ENCODE measurements at places on chromosomes 11 and 22. TPM values are rescaled to one million over a fixed set of nuclear protein-coding genes. Genes with fewer than 3 reads are reported as not detected.

DNA sequence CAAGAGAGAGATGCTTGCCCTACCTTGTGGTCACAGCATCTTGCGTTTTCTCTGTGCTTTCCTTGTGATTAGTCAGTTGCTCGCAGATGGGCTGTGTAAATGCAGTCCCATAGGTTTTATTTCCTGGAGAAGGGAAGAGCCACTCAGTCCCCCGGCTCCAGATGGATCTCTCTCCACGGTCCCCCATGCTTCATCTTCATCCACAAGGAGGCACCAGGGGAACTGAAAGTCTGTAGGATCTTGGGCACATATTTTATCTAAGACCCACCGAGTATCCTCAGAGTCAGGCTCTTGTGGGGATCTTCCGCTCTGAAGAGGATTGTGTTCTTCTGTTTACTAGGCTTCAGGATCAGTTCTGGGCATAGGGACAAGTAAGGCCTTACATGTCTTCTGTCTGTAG, 66.8 kb upstream of the E2F8 start:
- H3K27me3 ChIP-seq = peaks cover 87% of the 10 kb centered on the region
- no peaks in the 10 kb centered on the region for H3K4me1 ChIP-seq
- H3K36me3 ChIP-seq = no peaks in the 10 kb centered on the region
- DNase-seq = no peak
- H3K4me3 ChIP-seq = no peak overlapping the region
- no peak overlapping the region for H3K27ac ChIP-seq

GRCh38 chr22:40056154-40056553, 61.4 kb downstream of the FAM83F start:
- peak overlapping the region; percentile 5 for H3K27ac ChIP-seq
- no peaks in the 10 kb centered on the region for H3K27me3 ChIP-seq
- no peaks in the 10 kb centered on the region for H3K36me3 ChIP-seq
- DNase-seq = no peak

- H3K4me1 ChIP-seq = peaks cover 16% of the 10 kb centered on the region
- no peak overlapping the region for H3K4me3 ChIP-seq
- no peak overlapping the region for H3K27ac ChIP-seq
Measured at GRCh38 chr11:297586-298405, 1.5 kb downstream of the IFITM5 start.

- no peak for DNase-seq
- H3K4me1 ChIP-seq = no peaks in the 10 kb centered on the region
- H3K27ac ChIP-seq = no peak overlapping the region
- peaks cover 17% of the 10 kb centered on the region for H3K27me3 ChIP-seq
- no peak overlapping the region for H3K4me3 ChIP-seq
Measured at GRCh38 chr11:133895551-133895950, 50.2 kb upstream of the SPATA19 start.

- H3K4me1 ChIP-seq = no peaks in the 10 kb centered on the region
- no peak overlapping the region for H3K27ac ChIP-seq
- peaks cover 37% of the 10 kb centered on the region for H3K27me3 ChIP-seq
- no peak overlapping the region for H3K4me3 ChIP-seq
Measured at GRCh38 chr11:134517621-134518293, 105.7 kb upstream of the B3GAT1 start.

- H3K36me3 ChIP-seq = no peaks in the 10 kb centered on the region
- H3K27ac ChIP-seq = no peak overlapping the region
- H3K27me3 ChIP-seq = no peaks in the 10 kb centered on the region
- no peak for DNase-seq
- H3K4me1 ChIP-seq = no peaks in the 10 kb centered on the region
Measured at GRCh38 chr11:133508468-133508867, 23.8 kb downstream of the OPCML start.

DNA sequence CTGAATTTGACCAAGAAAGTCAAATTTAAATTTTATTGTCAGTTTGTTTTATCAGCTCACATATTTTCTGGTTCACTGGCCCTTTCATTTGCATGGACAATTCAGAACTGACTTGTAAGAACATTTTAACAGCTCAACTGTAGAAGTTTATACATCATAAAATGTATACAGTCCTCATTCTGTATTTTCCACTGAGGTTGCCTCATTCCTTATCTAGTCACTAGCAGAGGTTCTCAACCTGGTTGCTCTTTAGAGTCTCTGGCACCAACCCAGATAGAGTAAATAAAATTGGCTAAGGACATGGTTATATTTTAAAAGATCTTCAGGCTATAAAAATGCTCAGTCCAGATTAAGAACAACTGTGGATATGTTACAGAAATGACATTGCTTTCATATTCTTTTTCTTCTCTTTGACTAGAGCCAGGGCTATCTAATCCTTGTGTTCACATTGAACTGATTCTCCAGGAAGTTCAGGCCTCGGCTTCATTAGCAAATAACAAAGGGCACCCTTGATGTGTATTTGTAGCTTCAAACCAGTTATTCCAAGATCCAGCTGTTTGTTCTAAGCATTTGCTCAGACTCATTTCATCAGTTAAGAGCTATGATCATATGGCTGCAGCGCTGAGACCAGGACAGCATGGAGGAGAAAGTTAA, 782.5 kb downstream of the ETS1 start:
- no peak overlapping the region for H3K4me3 ChIP-seq
- no peaks in the 10 kb centered on the region for H3K27me3 ChIP-seq
- no peak for DNase-seq
- H3K27ac ChIP-seq = no peak overlapping the region

The LRRC74B gene
- total RNA-seq = not detected

- no peak within 1 kb of the TSS for H3K27ac ChIP-seq
- DNase-seq = peak; percentile 59
- H3K4me3 ChIP-seq = peak within 1 kb of the TSS; percentile 63
- H3K36me3 ChIP-seq = peaks cover 51% of the 10 kb centered on the region
- no peaks in the 10 kb centered on the region for H3K27me3 ChIP-seq
- peaks cover 25% of the 10 kb centered on the region for H3K4me1 ChIP-seq
Measured at GRCh38 chr22:50269970-50270665, at the start of gene MAPK11. TSS of gene MAPK11 (minus strand) at chr22:50270380. CDS start at chr22:50270292, 88 bp downstream.

DNA sequence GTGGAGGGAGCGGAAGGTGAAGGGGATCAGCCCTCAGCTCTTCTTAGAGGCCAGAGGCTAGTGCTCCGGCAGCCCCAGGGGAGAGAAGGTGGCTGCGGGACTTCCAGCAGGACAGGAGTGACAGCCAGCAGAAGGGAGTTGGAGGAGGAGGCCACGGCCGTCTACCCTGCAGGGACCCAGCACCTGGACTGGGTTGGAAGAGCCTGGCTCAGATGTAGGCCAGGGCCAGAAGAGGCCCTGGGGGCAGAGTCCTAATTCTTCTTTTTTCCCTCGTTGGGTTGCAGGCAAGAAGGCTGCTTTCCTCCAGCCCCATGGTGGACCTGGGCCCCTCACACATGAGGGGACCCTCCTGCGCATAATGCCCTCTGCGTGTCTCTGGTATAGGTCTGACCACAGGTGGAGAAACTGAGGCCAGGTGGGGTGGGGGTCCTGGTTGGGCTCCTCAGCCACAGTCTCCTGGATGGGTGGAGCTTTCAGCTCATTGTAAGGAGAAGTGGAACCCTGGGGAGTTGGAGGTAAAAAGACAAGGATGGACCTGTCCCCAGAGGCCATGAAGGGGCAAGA, 2.3 kb upstream of the MCAM start:
- peaks cover 21% of the 10 kb centered on the region for H3K27me3 ChIP-seq
- H3K36me3 ChIP-seq = peaks cover 17% of the 10 kb centered on the region
- no peaks in the 10 kb centered on the region for H3K4me1 ChIP-seq
- DNase-seq = no peak

The DMC1 gene
- 4.4 TPM for total RNA-seq

DNA sequence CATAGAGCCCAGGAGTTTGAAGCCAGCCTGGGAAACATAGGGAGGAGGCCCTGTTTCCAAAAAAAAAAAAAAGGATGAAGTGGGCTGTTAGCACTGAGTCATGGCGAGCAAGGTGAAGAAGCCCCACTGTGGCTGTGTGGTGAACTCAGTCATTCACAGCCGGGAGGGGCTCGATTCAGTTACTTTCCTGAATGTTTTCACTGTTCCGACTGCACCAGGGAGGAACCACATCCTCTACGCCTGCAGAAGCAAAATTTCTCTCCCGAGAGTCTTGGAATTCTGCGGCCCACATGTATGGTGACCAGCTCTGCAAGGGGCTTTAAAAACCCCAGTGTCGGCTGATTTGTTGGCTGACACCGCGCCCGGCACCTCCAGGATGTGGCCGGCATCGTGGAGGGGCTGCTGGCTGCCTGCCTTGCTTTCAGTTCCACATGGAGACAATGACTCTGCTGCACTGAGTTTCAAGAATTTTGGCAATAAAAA, 27.8 kb upstream of the GRAMD4 start:
- H3K36me3 ChIP-seq = peaks cover 17% of the 10 kb centered on the region
- H3K4me1 ChIP-seq = peaks cover 10% of the 10 kb centered on the region
- no peak for DNase-seq
- no peak overlapping the region for H3K27ac ChIP-seq
- H3K27me3 ChIP-seq = no peaks in the 10 kb centered on the region

The MMP13 gene
- not detected for total RNA-seq

The CYP2D6 gene
- total RNA-seq = 10.7 TPM

- no peak for DNase-seq
- no peak overlapping the region for H3K4me3 ChIP-seq
- H3K27ac ChIP-seq = no peak overlapping the region
- H3K27me3 ChIP-seq = peaks cover 13% of the 10 kb centered on the region
Measured at GRCh38 chr11:15625691-15626090, 511.0 kb downstream of the INSC start.

GRCh38 chr22:30188911-30189310, 57.6 kb downstream of the LIF start:
- H3K27me3 ChIP-seq = no peaks in the 10 kb centered on the region
- peak overlapping the region; percentile 79 for H3K27ac ChIP-seq
- DNase-seq = no peak
- H3K4me3 ChIP-seq = no peak overlapping the region

- no peak overlapping the region for H3K4me3 ChIP-seq
- H3K4me1 ChIP-seq = no peaks in the 10 kb centered on the region
- DNase-seq = no peak
- no peaks in the 10 kb centered on the region for H3K27me3 ChIP-seq
- no peaks in the 10 kb centered on the region for H3K36me3 ChIP-seq
Measured at GRCh38 chr11:134728186-134728585, 316.1 kb upstream of the B3GAT1 start.

DNA sequence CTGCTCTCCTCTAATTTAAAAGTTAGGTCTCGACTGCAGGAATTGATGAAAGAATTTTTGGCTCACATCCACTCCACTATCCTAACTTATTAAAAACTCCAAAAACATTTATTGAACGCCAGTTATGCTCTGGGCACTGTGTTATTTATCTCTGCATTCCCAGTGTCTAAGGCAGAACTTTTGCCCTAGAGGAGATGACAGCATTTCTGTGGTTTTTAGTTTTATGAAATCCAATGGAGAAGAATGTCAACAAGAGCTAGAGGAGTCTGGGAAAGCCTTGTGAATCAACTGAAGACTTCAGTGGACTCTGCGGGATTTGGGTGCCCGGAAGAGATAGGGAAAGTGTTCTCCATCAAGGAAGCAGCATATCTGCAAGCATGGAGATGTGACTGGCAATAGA, 217.0 kb upstream of the PGR start:
- no peaks in the 10 kb centered on the region for H3K36me3 ChIP-seq
- H3K27ac ChIP-seq = no peak overlapping the region
- no peak overlapping the region for H3K4me3 ChIP-seq
- DNase-seq = no peak
- H3K27me3 ChIP-seq = peaks cover 22% of the 10 kb centered on the region

DNA sequence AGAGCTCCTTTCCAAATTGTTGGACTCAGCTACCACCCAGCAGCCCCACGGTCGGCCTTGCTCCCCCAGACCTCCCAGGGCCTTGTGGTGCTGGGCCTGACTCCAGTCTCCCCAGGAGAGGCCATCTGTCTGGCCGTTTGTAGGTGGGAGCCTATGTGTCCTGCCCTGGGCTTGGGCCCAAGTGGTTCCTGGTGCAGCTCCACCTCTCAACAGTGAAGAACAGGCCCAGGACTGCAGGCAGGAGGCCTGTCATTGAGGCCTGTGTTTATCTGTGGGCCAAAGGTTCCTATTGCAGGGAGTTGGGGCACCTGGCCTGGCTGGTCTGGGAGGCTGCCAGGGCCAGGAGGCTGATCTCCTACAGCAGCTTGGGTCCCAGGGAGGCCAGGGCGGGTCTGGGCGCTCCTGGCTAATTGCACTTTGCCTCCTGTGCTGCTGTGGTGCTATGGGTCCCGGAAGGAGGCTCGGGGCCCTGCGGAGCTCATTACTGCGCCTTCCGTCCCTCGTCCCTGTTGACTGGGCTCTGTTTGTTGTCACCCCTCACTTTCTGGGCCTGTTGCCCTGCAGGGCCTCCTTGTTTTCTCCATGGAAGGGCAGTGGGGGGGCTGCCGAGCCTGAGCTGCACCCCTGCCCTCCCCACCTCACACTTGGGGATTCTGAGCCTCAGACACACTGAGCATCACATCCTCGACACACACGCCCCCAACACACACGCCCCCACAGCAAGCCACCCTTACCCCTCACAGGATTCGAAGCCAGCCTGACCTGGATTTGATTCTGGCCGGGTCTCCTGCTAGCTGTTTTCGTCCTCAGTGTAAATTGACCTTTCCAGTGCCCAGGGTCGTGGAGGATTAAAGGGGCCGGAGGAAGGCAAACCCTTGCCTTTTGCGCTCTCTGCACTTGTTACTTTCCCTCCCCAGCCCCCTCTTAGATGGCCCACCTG, 6.8 kb upstream of the OMP start:
- no peaks in the 10 kb centered on the region for H3K27me3 ChIP-seq
- no peak overlapping the region for H3K4me3 ChIP-seq
- peaks cover 21% of the 10 kb centered on the region for H3K4me1 ChIP-seq
- peaks cover 5% of the 10 kb centered on the region for H3K36me3 ChIP-seq

GRCh38 chr11:33375688-33376311, 118.6 kb downstream of the HIPK3 start:
- H3K27me3 ChIP-seq = no peaks in the 10 kb centered on the region
- peak; percentile 34 for DNase-seq
- peak within 1 kb of the TSS; percentile 68 for H3K4me3 ChIP-seq
- no peak within 1 kb of the TSS for H3K27ac ChIP-seq
- peaks cover 16% of the 10 kb centered on the region for H3K36me3 ChIP-seq

The MOGAT2 gene
- not detected for total RNA-seq

The OR8G1 gene
- not detected for total RNA-seq

- no peak for DNase-seq
- no peaks in the 10 kb centered on the region for H3K27me3 ChIP-seq
- H3K4me1 ChIP-seq = peaks cover 9% of the 10 kb centered on the region
- no peak overlapping the region for H3K4me3 ChIP-seq
- peaks cover 50% of the 10 kb centered on the region for H3K36me3 ChIP-seq
- H3K27ac ChIP-seq = no peak overlapping the region
Measured at GRCh38 chr22:21963286-21963685, 10.6 kb upstream of the PPM1F start.

DNA sequence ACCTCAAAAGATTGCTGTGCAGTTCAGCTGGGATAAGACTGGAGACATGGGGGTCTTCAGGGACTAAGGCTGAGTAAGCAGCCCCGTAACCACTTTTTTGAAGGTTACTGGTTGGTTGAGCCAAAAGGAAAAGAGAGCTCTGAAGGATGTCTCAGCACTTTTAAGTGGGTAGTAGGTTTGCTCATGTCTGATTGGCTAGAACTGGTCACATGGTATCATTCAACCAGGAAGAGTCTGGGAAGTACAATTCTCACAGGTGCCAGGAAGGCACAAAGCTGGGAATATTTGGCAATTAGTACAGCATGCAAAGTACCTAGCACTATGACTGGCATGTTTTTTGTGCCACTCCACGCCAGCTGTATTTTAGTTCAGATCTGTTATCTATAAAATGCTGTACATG, 58.1 kb downstream of the SNX19 start:
- no peak overlapping the region for H3K27ac ChIP-seq
- H3K36me3 ChIP-seq = peaks cover 5% of the 10 kb centered on the region
- no peaks in the 10 kb centered on the region for H3K27me3 ChIP-seq
- no peak for DNase-seq
- H3K4me3 ChIP-seq = no peak overlapping the region
- no peaks in the 10 kb centered on the region for H3K4me1 ChIP-seq
